ENCODE measurements at places on chromosomes 1 and 21. TPM values are rescaled to one million over a fixed set of nuclear protein-coding genes. Genes with fewer than 3 reads are reported as not detected.

AMPD1 gene
- not detected for total RNA-seq

TMEM167B gene
- 24.8 TPM for total RNA-seq

TNFRSF9 gene
- not detected for total RNA-seq

OR2T29 gene
- total RNA-seq, result not detected

SPAG17 gene
- 0.33 TPM for total RNA-seq

VHLL gene
- total RNA-seq, result not detected

ANXA9 gene
- total RNA-seq, result 1.5 TPM

INKA2 gene
- 4.2 TPM for total RNA-seq

DHRS3 gene
- 76.3 TPM for total RNA-seq

DNAJC11 gene
- 69.3 TPM for total RNA-seq

THEM5 gene
- total RNA-seq, result not detected

COL16A1 gene
- 121 TPM for total RNA-seq

CFAP126 gene
- total RNA-seq, result not detected

SPRR1B gene
- total RNA-seq, result 328 TPM

SORT1 gene
- total RNA-seq, result 24.6 TPM

MXRA8 gene
- not detected for total RNA-seq

CHIA gene
- total RNA-seq, result not detected

RAVER2 gene
- 15.8 TPM for total RNA-seq

DNASE2B gene
- total RNA-seq, result not detected

TEX50 gene
- total RNA-seq, result not detected

AMIGO1 gene
- 1.2 TPM for total RNA-seq

FCRL1 gene
- total RNA-seq, result not detected

NGF gene
- total RNA-seq, result 0.17 TPM

ITGB2 gene
- 2.7 TPM for total RNA-seq

OVAAL gene
- 0.17 TPM for total RNA-seq

PADI3 gene
- 7.7 TPM for total RNA-seq

CLCA2 gene
- total RNA-seq, result 178 TPM

SH2D1B gene
- total RNA-seq, result not detected
